NCI-H526 (cell line): ENCODE measurements at places on chromosomes 2 and 18.

GRCh38 chr2:239142806-239143205, 258.0 kb downstream of the HDAC4 start:
- no peak for DNase-seq

DNA sequence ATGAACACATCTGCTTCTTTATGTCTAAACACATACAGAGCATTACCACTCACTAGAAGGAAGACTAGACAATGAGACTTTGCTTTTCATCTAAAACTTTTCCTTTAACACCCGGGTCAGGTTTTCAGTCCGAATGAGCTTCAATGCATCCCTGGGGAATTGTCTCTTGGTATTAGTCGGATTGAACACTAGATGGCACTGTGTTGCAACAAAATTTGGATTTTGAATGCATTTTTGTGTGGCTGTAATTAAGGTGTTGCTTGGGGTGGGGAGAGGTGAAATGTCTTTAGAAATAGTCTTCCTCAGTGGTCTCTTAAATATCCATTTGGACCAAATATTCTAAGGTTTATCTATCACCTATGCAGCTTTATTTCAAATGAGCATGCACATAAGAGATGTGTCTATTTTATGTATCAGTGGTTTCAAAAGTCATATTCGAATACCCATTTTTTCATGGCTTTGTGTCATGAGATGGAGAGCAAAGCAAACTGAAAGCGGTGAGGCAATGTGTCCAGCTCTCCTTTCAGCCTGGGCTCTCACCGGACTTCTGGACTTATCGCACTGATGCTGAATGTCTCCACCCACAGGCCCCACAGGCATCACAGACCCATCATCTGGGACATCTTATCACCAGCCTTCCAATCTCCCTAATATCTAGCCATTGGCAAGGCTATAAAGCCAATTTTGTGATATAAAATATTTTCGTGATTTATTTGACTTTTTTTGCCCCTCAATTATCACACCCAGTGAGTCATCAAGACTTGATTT, 510.3 kb downstream of the RNF144A start:
- DNase-seq: peak; percentile 87

GRCh38 chr2:203583084-203583695, 48.1 kb upstream of the RAPH1 start:
- DNase-seq: no peak

- DNase-seq: no peak
These were observed 152.6 kb downstream of the GALNT14 start for GRCh38 chr2:30985493-30986230.

GRCh38 chr2:137724912-137725311, 239.4 kb upstream of the HNMT start:
- no peak for DNase-seq

DNA sequence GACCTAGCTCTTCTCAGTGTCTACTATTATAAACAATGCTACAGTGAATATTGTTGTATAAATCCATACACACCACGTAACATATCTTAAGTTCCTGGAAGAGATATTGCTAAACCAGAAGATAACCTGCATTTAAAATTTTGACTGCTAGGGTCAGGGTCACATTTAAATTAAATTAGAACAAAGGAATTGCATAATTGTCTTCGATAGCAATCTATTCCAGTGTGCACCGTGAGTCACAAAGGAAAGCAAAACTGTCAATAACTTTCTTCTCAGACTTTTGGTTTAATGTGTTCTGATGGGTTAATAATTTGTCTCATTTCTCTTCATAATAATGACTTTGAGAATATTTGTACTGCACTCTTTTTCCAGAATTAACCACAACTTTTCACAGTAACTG, 4.2 kb downstream of the GEN1 start:
- no peak for DNase-seq
